ENCODE measurements at places on chromosomes 6 and 20.
A peak's percentile ranks its signal among the peaks of the same experiment; 100 is the strongest.

- no peak for DNase-seq
These were observed 345.2 kb downstream of the ZFAND3 start for GRCh38 chr6:38164671-38165108.

DNA sequence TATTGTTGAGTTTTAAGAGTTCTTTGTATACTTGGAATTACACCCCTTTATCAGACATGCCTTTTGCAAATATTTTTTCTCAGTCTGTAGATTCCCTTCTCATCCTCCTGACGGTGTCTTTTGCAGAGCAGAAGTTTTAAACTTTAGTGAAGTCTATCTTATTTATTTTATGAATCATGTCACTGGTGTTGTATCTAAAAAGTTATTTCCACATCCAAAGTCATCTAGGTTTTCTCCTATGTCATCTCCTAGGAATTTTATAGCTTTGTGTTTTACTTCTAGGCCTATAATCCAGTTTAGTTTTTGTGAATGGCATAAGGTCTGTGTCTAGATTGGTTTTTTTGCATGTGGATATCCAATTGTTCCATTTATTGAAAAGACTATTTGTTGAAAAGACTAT is 271.3 kb downstream of the KIF16B start:
- no peak for DNase-seq

- no peak for DNase-seq
These were observed 200.0 kb downstream of the ADGRG6 start for GRCh38 chr6:142501795-142502194.

GRCh38 chr6:36655085-36655724 is 23.3 kb upstream of the CDKN1A start:
- no peak for DNase-seq

GRCh38 chr6:88044530-88044929 is 3.1 kb upstream of the SPACA1 start:
- DNase-seq: no peak

GRCh38 chr20:62961310-62961783 is 8.8 kb downstream of the SLC17A9 start:
- no peak for DNase-seq

- DNase-seq: no peak
These were observed 5.0 kb upstream of the HSPA12B start for GRCh38 chr20:3727401-3728021.

- peak; percentile 74 for DNase-seq
These were observed 474 bp downstream of the CEBPB start for GRCh38 chr20:50191065-50191543.

DNA sequence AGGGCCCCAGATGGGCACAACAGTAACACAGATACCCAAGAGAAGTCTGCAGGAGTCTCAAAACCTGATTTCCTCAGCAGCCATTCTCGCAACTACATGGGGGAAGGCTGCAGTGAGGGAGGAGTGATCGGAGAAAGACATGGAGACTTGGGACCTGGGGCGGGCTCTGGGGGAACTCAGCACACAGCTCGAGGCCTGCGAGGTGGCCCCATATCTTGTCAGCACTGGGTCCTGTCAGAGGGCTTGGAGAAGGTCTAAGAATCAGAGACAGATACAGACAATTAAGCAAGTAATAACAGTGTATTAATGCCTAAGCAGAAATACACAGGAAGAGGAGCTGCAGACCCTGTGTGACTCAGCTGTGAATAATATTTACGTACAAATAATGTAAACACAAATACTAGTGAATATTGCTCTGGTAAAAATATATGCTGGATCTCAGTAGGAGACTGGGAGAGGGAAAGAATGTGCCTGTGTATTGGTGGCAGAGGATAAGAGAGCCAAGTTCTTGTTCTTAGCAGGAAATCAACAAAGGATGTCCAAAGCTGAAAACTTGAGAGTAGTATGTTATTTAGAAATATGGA is 336.2 kb downstream of the ZFAND3 start:
- no peak for DNase-seq

DNA sequence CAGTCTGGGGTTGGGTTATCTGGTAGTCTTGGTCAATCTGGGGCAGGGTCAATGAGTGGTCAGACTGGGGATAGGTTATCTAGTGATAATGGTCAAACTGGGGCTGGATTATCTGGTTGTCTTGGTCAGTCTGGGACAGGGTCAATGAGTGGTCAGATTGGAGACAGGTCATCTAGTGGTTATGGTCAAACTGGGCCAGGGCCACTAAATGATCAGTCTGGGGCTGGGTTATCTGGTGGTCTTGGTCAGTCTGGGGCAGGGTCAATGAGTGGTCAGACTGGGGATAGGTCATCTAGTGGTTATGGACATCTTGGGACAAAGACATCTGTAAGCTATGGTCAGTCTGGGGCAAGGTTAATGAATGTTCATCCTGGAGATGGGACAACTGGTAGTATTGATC is 28.5 kb upstream of the BPIFA2 start:
- no peak for DNase-seq

DNA sequence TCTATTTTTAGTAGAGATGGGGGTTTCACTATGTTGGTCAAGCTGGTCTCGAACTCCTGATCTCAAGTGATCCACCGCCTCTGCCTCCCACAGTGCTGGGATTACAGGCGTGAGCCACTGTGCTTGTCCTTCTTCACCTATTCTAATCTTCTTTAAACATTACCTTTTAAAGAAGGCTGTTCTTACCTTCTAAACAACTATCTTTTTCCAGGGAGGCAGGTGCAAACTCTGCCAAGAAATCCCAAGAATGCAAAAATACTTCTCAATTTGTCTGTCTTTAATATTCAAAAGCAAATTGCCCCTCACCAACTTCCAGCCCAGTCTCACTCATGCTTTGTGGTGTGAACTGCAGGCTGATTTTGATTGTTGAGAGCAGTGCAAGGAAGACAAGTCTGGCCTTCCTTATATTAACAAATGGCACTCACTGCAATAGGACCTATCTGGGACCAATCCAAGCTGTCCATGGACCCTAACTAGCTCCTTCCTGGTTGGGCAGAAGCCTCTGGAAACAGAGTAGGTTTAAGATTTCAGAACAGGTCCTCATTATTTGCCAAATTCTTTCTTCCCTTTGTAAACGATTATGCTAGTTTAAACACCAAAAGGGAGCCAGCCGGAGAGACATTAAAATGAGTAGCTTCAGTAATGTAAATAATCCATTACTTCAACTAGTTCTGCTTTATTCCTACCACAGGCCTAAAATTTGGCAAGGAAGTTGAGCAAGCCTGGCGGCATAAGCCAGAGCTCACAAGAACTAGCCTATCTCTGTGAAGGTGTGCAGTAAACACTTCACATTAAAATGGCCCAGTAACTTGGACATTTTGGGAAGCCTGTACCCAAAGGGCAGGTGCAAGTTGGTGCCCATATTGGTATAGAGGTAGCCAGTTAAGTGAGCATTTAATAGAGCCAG is 1.6 kb downstream of the SCAND1 start:
- peak; percentile 5 for DNase-seq

- DNase-seq: no peak
These were observed 222.9 kb downstream of the LAMA2 start for GRCh38 chr6:129105793-129106192.

GRCh38 chr6:81938014-81938856 is 185.8 kb upstream of the TENT5A start:
- no peak for DNase-seq

- DNase-seq: no peak
These were observed 23.6 kb downstream of the GSTA2 start for GRCh38 chr6:52739627-52740026.

GRCh38 chr6:165218829-165219228 is 90.6 kb downstream of the C6orf118 start:
- no peak for DNase-seq

GRCh38 chr20:12554426-12554825 is 454.3 kb upstream of the SPTLC3 start:
- DNase-seq: no peak

GRCh38 chr6:114154812-114155211 is 183.9 kb upstream of the HDAC2 start:
- DNase-seq: no peak

DNA sequence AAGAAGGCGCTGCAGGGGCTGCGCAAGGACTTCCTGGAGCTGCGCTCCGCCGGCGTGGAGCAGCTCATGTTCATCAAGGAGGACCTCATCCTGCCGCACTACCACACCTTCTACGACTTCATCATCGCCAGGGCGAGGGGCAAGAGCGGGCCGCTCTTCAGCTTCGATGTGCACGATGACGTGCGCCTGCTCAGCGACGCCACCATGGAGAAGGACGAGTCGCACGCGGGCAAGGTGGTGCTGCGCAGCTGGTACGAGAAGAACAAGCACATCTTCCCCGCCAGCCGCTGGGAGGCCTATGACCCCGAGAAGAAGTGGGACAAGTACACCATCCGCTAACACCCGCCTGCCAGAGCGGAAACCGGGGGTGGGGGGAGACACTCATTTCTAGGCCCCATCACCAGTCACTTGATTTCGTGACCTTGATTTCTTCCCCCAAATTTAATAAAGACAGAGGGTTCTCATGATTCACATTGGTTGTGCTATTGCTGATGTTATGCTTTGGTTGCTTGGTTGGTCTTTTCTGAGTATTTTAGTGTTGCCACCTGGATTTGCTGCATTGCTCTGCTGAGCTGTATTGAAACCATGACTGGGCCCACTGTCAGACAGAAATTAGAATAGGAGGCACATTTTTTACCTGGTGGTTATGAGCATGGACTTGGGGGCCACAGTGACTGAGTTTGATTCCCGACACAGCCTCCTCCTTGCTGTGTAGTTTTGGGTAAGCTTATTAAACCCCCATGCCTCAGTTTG is 1.5 kb downstream of the FAM50B start:
- peak; percentile 67 for DNase-seq

GRCh38 chr20:905396-905961 is 10.7 kb downstream of the ANGPT4 start:
- no peak for DNase-seq

DNA sequence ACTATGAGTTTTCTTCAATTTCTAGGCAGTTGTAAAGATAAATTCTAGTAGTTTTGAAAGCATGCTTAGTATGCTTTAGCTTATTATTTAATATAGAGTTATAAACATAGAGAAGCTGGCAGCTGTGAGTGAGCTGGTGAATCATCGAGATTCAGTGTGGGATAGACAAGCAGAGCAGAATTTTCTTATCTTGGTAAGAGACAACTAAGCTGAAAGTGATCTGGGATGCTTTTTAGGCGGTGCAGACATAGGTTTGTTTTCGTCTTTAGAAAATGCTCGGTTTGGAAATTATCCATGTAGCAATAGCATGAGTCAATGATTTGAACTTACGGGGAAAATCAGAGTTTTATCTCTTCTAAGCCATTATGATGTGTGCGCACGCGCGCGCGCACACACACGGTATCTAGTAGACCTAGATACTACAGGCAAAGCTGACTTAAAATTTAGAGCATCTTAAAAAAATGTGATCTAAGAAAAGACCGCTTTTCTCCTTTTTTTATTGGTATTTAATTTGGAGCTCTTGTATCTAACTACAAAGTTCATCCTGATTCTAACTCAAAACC is 128.3 kb upstream of the MAP3K7 start:
- no peak for DNase-seq

DNA sequence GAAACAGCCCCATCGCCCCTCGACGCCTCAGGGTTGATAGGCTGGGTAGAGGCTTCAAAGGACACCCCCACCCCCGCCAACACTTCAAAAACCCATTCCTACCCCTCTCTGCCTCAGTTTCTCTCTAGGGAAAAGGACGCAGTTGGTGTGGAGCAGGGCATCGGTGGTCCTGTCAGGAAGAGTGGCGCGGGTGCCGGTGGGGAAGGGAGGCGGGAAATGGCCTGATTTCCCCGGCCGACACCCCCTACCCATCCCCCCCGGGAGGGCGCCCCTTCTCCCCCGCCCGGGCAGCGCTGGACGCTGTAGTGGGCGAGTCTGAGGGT is 367 bp downstream of the NRSN2 start:
- no peak for DNase-seq

GRCh38 chr6:168581706-168582105 is 140.7 kb downstream of the SMOC2 start:
- no peak for DNase-seq

GRCh38 chr6:156795825-156796224 is 18.6 kb downstream of the ARID1B start:
- DNase-seq: no peak

GRCh38 chr20:51467956-51468626 is 74.4 kb downstream of the NFATC2 start:
- no peak for DNase-seq

DNA sequence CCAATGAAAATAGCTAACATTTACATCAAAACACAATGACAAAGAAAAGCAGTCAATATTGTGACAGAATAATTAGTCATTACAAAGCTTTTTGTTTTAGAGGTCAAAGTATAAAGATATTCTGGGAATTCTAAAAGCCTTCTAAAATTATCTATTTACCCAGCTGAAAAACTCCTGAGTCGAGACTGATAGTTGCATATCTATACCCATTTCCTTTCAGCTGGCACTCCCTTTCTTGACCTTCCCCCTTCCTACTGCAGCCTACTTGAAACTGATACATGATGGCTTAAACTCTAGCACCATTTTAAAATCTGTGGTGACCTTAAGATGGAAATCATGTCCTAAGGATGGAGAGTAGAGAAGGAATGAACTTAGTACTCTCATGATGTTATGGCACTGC is 38.6 kb downstream of the LMBRD1 start:
- no peak for DNase-seq

DNA sequence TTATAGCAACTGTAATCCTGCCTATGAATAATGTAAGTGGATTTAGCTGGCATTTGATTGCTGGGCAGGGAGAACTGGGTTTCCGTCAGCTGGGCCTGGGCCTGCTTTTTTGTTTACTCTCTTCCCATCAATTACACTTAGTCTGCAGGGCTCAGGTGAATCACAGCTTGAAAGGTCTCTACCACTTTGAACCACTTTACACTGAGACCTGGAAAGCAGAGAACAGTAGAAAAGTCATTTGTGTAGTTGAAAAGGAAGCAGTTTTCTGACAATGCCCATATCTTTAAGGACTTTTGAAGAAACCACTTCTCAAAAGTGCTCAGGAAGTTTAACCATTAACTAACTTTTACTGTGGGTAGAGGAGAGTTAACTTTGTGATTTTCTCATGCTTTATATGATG is 315.4 kb upstream of the SASH1 start:
- DNase-seq: no peak

GRCh38 chr20:58596244-58596643 is 54.8 kb upstream of the STX16 start:
- DNase-seq: no peak

DNA sequence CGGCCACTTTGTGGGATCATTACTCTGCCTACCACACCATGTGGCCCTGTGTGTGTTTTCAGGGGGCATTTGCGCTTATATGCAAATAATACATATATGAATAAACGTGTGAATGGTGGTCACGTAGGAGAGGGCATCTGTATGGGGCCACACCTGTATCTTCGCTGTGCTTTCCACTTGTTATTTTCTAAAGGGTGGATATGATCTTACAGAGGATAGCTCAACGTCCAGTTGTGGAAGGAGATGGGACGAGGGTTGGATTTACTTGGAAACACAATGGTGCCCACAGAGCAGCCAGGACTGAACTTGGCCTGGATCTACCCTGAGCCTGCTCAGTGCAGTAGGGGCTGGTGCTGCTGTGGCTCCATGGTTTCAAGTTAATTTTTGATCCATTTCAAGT is 93.3 kb downstream of the YTHDF1 start:
- no peak for DNase-seq

Measured in stimulated activated CD4-positive, alpha-beta T cell treated with anti-CD3 and anti-CD28 coated beads, Interleukin-15, amount 100 ng/mL, for 24 hours (primary cell).